ENCODE measurements at places on chromosomes 12 and 14.

DNA sequence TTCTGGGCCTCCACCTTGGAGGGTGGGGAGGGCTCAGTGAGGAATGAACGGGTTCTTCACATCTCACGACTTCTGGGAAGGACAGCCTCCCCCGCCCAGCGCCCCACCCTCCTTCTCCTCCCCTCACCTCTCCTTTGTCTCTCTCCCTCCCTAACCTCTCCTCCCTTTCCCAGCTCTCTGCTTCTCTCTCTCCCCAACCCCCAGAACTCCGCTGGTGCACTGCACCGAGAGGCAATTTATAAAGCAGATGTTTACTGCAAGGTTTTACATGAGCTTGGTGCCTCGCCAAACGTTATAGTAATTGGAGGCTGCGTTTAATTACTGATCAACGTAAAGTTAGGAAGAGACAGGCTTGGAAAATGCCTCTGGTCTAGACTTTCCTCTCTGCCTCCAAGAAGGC is 42.9 kb upstream of the FAM222A start:
- DNase-seq: no peak

DNA sequence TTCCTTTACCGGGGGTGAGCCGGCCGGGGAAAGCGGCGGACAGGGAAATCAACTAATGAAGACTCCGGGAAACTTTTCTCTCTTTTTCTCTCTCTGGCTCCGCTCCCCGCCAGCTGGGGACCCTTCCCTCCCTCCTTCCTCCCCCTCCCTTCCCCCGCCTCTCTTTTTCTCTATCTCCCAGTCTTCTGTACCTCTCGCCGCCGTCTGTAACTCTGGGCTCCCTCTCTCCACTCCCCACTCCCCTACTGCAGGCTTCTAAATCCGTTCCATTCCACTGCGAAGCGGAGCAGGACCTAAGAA is 6.9 kb upstream of the HOXC11 start:
- DNase-seq: no peak

- DNase-seq: no peak
These were observed 123.3 kb downstream of the SSPN start for GRCh38 chr12:26318661-26319068.

DNA sequence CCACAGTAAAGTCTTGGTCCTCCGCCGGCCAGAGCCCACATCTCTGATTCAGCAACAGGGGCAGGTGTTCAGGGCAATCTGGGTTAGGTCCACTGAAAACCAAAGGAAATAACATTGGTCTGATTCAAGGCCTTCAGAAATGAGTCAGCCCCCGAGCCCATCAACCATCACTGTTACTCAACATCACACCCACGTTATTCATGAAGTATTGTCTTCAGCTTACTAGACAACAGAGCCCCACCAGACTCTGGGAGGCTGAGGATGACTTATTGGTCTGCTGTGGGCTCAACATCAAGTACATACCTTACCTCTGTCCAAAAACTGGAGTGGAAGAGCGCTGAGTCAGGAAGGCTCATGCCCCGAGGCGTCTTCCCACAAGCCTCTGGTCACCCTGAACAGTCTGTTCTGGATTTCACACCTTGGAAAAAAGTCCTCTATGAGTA is 97.5 kb downstream of the ZFP36L1 start:
- DNase-seq: peak; percentile 44

- DNase-seq: peak; percentile 88
These were observed 107.7 kb downstream of the ARF6 start for GRCh38 chr14:50000380-50001150.

GRCh38 chr12:52049286-52049685 is 2.0 kb upstream of the NR4A1 start:
- no peak for DNase-seq
